Esophagus squamous epithelium (tissue), 5 donors: ENCODE measurements at places on chromosomes 13 and 19. TPM values are rescaled to one million over a fixed set of nuclear protein-coding genes. Genes with fewer than 3 reads are reported as not detected.

The MAMSTR gene
- 2.0 TPM for total RNA-seq

The MAP4K1 gene
- total RNA-seq: 1.5 TPM

The GAS6 gene
- total RNA-seq: 68.0 TPM

The CBY2 gene
- total RNA-seq: not detected

The HIF3A gene
- 52.8 TPM for total RNA-seq

The NLRP9 gene
- total RNA-seq: not detected

The FAM124A gene
- total RNA-seq: 2.5 TPM

The ELSPBP1 gene
- not detected for total RNA-seq

The DIAPH3 gene
- total RNA-seq: 11.1 TPM

The ACP5 gene
- 12.2 TPM for total RNA-seq

The KCNN1 gene
- total RNA-seq: not detected

The ANKRD24 gene
- 0.68 TPM for total RNA-seq

The LGALS4 gene
- not detected for total RNA-seq

The CABP5 gene
- not detected for total RNA-seq

The ZNF30 gene
- 30.2 TPM for total RNA-seq

The CYP2A7 gene
- not detected for total RNA-seq

The ZNF700 gene
- 7.9 TPM for total RNA-seq

The ZNF333 gene
- 1.1 TPM for total RNA-seq

The LIN7B gene
- 7.6 TPM for total RNA-seq

The SH2D3A gene
- total RNA-seq: 17.3 TPM

The FCER2 gene
- total RNA-seq: not detected

The CYP4F2 gene
- total RNA-seq: not detected

The LRRC4B gene
- 0.27 TPM for total RNA-seq

The DCT gene
- not detected for total RNA-seq

The PNMA8B gene
- total RNA-seq: 1.1 TPM

The ADAMTS10 gene
- 3.4 TPM for total RNA-seq

The ZNF829 gene
- 2.7 TPM for total RNA-seq

The GPR183 gene
- 0.53 TPM for total RNA-seq

The TNFSF9 gene
- 14.4 TPM for total RNA-seq

The ZNF211 gene
- total RNA-seq: 7.7 TPM

The NALCN gene
- total RNA-seq: not detected

The KIRREL2 gene
- not detected for total RNA-seq

The RGL3 gene
- total RNA-seq: 0.22 TPM

The OPA3 gene
- total RNA-seq: 12.0 TPM

The CEACAM3 gene
- total RNA-seq: 1.3 TPM
